ENCODE measurements at places on chromosomes 3 and 15. TPM values are rescaled to one million over a fixed set of nuclear protein-coding genes. Genes with fewer than 3 reads are reported as not detected.
A peak's percentile ranks its signal among the peaks of the same experiment; 100 is the strongest.

The SAMMSON gene
- total RNA-seq, result not detected

The COL6A5 gene
- not detected for total RNA-seq

The FSIP1 gene
- total RNA-seq, result 0.48 TPM

The STAB1 gene
- not detected for total RNA-seq

The ATP8B4 gene
- total RNA-seq, result 0.68 TPM

The SENP7 gene
- 0.65 TPM for total RNA-seq

The PPP2R3A gene
- total RNA-seq, result 2.3 TPM

- DNase-seq, result peak; percentile 26
Measured at GRCh38 chr3:134299185-134299887, 48.7 kb upstream of the RYK start.

DNA sequence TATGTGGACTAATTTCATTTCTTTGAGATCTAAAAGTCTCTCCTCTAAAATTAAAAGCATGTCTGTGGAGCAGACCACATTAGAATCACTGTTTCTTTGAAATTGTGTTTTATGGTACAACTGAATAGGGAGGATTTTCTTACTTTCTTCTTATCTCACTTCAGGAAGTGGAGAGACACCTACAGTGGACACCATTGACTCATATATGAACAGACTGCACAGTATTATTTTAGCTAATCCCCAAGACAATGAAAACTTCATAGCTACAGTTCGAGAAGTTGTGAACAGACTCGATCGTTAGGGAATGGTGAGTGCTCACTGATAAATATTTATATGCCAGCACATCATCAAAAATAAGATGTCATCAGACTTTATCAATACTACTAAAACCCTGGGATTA is 58.3 kb downstream of the HMG20A start:
- no peak for DNase-seq

DNA sequence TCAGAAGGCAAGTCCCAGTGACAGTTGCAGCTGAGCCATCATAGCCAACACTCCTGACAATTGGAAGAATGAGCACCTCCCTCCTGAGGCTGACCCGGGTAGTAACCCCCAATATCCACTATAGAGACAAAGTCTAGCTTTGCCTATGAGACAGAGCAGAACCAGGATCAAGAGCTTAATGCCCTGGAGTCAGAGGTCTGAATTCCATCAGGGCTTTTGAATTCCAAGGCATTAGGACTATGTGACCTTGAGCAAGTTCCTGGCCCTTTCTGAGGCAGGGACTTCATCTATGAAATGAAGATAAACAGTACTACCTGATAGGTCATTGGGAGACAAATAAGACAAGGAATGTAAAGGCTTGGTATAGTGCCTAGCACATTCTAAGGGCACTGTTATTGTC is 3.1 kb upstream of the INAFM2 start:
- DNase-seq, result no peak

- no peak for DNase-seq
Measured at GRCh38 chr3:188663839-188664238, 507.9 kb upstream of the TPRG1 start.

GRCh38 chr15:83094583-83094982 is 12.9 kb upstream of the TM6SF1 start:
- DNase-seq, result no peak

- DNase-seq, result no peak
Measured at GRCh38 chr3:54038391-54038790, 84.0 kb upstream of the CACNA2D3 start.

- no peak for DNase-seq
Measured at GRCh38 chr3:4745235-4745610, 234.0 kb upstream of the BHLHE40 start.

GRCh38 chr3:132593947-132594323 is 3.1 kb upstream of the ACKR4 start:
- no peak for DNase-seq

DNA sequence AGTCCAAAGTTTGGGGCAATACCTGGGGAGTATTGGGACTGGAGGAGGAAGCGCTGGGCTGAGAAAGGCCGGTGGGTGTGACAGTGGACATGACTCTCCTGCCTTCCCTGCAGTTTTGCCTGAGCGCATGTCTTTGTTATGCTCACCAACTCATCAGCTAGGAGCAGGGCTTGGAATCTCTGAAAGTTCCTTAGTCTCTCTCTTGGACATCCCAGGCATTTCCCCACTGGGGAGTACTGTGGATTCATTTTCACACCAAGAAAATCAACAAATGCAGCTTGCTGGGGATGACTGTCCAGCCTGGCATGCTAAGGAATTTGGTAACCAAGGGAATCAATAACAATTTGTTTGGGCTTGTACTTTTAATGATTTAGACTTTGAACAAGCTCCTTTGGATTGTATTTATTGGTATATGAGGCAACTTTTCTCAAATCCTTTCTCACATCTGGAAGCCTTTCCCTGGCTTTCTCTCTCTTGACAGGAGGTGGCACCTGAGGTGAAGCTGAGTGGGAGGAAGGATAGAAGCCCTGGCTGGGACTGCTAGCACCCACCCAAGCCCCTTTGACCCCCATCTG is 48.5 kb upstream of the CHST2 start:
- peak; percentile 26 for DNase-seq

DNA sequence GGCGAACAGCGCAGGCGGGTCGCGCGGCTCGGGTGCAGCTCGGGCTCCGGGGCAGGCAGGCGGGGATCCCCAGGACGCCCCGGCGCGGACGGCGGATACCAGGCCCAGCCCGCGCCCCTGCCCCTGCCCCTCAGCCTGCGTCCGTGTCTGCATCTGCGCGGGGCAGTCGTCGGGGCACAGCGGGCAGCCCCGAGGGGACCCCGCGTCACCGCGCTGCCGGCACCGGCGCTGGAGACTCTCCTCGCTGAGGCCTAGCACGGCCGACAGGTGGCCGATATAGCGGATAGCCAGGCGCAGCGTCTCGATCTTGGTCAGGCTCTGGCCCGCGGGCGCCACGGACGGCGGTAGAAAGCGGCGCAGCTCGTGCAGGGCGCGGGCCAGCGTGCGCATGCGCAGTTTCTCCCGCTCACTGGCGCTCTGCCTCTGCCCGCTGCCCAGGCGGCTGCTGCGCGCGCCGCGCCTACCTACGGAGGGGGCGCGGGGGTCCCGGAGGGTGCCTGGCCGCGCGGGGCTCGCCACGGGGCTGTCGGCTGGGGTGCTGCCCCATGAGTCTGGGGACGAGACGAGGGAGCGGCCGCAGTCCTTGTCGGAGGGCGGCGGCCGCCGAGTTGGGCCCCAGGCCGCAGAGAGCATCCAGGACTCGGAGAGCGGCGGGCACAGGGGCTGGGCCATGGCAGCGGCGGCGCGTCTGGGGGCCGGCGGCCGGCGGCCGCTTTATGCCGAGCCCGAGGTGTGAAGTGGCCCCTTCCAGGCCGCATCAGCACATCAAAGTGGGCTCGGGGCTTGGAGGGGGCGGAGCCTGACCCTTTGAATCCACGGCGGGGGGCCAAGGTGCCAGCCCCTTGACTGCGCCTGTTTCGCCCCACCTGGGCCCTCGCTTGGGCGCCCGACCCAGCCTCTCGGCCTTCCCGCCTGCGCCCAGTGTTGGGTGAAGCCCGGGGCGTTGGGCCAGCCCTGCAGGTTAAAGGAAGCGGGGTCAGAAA is at the start of gene MESP1:
MESP1 (minus strand) TSS at position 690 of the 983 bp plus-strand sequence; CDS start at position 672, 18 bp downstream.
- DNase-seq, result peak; percentile 97

DNA sequence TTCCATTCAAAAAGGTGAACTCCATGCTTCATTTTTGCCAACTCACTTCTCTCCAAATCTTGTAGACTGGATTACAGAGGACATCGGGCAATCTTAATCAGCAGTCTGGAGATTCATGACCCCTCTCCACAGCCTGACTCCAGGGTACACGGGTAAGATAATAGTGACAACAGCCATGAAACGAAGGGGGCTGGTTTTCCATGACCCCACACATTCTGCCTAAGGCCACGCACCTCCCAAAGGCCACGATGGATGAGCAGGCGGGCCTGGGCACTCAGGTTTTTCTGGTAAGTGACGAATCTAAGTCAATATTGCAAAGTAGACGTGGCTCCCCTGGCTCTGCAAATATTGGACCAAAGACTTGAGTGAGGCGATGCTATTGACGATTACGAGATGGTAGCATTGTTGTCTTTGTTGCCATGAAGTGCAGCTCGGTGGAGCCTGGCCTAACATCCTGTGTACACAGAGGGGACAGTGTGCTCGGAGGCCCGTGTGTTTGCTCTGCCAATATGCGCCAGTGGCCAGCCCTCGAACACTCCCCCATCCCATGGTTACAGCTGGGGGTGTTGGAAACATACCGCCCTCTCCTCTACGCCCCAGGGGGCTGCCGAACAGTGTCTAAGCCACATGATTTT is 119.1 kb downstream of the OPA1 start:
- DNase-seq, result no peak

GRCh38 chr3:99637016-99637367 is 1.4 kb upstream of the COL8A1 start:
- no peak for DNase-seq

DNA sequence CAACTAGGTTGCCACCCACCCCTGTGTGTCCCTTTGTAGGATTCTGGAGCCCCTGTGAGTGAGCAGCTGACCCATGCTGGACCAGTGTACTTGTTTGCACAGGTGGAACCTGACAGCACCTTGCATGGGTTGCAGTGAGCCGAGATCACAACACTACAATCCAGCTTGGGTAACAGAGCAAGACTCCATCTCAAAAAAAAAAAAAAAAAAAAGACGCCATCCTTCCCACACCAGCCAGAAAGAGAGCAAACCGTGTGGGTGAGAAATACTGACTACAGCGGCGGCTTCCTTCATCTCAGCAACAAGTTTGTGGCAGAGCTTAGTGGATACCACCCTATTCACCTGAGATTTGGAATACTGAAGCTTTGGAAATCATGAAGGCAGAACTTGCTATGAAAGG is 746 bp upstream of the CD80 start:
- DNase-seq, result no peak

GRCh38 chr3:105798381-105798934 is 70.4 kb downstream of the CBLB start:
- no peak for DNase-seq

Measured in HT-29 (cell line).